ENCODE measurements at places on chromosomes 3 and 15.

- DNase-seq: no peak
Observed at GRCh38 chr15:51401051-51401780, 59.8 kb downstream of the GLDN start.

DNA sequence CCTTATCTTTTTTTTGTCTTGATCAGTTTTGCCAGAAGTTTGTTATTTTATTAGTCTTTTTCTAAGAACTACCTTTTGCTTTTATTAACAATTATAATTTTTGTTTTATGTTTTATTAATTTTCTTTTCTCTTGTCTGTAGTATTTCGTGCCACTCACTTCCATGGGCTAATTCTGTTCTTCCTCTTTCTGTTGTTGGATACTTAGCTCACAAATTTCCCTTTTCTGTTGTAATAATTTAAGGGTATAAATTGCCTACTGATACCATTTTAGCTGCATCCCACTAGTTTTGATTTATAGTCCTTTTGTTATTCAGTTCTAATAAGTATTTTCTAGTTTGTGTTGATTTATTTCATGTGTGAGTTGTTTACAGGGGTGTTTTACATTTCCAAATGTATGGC, 48.6 kb downstream of the SNRK start:
- DNase-seq: no peak

DNA sequence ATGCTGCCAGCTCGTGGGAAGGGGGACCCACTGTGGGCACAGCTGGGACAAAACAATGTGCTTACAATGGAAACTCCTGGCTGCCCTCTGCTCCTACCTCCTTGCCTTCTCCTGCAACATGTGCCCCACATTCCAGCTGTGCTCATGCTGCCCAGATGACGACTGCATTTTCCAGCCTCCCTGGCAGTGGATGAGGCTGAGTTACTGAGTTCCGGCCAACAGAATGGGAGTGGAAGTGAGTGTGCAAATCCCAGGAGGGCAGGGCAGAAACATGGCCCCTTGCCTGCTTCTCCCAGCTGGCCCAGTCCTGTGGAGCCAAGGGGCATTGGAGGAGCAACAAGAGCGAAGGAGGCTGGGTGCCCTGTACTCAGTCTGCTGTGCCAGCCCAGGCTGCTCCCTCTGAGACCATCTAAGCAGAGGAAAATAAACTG, 17.1 kb downstream of the KLF15 start:
- no peak for DNase-seq

GRCh38 chr3:156587760-156588069, 32.8 kb upstream of the SSR3 start:
- no peak for DNase-seq
